ENCODE measurements at places on chromosomes 16 and 17.
A peak's percentile ranks its signal among the peaks of the same experiment; 100 is the strongest.

DNA sequence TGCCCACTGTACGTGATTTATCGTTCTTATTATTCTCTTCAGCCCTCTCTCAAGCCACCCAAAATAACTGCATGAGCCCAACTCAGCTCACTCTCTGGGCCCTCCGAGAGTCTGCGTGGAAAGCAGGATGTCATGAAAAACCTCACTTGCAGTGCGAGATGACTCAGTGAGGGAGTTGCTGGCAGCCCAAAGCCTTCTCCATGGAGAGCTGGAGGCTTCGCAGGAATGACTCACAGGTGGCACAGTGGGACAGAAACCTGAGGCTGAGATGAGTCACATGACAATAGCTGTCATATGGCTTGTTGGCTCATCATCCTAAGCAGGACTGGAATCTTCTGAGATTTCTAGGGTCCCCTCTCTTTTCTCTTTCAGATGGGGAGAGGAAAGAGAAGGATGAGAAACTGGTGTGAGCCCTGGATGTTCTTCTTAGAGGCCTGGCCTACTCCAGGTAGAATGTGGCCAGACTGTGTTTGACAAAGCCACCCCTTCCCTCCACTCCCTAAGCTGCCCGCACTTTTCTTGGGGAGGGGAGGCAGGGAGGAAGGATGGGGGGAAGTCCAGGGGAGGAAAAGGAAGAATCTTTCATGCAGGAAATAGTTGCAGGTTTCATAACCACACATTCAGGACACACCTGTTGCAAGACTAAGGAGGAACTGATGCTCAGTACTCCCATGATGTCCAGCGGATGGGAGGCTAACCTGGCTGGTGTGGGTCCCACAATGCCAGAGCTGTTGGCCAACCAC, 160.6 kb upstream of the RPL38 start:
- DNase-seq, result peak; percentile 79

DNA sequence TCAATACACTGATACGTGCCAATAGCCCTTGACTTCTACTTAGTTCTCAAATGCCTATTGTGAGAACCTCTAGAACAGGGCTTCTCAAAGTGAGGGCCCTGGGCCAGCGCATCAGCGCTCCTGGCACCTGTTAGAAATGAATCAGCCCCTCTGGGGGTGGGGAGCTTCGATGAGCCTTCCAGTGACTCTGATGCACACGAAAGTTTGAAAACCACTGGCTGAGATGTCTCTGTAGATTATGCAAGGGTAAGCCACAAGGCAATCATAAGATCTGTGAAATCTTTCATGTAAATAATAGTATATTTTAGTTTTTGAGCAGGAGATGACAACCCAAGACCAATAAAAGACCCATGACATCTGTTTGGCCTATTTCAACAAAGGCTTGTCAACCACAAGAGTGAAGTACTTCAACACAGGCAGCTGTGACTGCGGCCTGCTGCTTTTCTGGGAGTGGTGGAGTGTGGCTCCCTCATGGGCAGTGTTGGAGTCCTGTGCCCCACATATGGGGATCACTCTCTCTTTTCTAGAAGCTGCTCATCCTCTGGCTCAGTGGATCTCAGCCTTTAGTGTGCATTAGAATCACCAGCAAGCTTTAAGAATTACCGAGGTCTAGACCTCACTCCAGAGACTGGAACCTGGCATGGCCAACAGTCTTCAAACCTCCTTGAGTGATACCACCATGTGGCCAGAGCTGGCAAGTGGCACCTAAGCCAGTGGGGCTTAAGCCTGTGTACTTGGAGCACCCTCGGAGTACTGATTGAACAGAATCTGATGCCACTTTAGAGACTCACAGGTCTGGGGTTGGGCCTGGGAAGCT, 5.8 kb downstream of the MTHFSD start:
- no peak for DNase-seq

DNA sequence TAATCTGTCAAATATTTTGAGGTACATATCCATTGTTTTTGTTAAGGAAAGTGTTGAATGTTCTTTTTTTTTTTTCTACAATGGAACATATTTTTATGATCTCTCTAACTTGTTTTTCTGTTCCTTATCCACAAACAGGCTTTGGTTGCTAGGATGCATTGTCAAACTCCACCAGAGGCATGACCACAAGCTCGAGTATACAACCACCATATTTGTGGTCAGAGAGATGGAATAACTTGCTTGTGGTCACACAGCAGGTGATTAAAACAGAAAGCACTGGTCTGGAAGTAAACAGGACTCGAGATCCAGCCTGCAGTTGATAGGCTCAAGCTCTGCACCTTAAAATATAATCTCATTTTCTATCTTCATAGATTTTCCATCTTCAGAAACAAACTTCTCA, 105.8 kb upstream of the ADAMTS18 start:
- peak; percentile 84 for DNase-seq

GRCh38 chr16:84239909-84240308, at the start of gene KCNG4:
TSS of gene KCNG4 (minus strand) at chr16:84240012. CDS start at chr16:84237485, 2,527 bp downstream.
- peak; percentile 46 for DNase-seq

GRCh38 chr17:37884516-37884915, 39.7 kb upstream of the TBC1D3K start:
- no peak for DNase-seq

GRCh38 chr17:81683208-81683583, 401 bp downstream of the ARL16 start:
- DNase-seq, result no peak

- no peak for DNase-seq
Observed at GRCh38 chr16:6949240-6949639, 383.4 kb upstream of the RBFOX1 start.

DNA sequence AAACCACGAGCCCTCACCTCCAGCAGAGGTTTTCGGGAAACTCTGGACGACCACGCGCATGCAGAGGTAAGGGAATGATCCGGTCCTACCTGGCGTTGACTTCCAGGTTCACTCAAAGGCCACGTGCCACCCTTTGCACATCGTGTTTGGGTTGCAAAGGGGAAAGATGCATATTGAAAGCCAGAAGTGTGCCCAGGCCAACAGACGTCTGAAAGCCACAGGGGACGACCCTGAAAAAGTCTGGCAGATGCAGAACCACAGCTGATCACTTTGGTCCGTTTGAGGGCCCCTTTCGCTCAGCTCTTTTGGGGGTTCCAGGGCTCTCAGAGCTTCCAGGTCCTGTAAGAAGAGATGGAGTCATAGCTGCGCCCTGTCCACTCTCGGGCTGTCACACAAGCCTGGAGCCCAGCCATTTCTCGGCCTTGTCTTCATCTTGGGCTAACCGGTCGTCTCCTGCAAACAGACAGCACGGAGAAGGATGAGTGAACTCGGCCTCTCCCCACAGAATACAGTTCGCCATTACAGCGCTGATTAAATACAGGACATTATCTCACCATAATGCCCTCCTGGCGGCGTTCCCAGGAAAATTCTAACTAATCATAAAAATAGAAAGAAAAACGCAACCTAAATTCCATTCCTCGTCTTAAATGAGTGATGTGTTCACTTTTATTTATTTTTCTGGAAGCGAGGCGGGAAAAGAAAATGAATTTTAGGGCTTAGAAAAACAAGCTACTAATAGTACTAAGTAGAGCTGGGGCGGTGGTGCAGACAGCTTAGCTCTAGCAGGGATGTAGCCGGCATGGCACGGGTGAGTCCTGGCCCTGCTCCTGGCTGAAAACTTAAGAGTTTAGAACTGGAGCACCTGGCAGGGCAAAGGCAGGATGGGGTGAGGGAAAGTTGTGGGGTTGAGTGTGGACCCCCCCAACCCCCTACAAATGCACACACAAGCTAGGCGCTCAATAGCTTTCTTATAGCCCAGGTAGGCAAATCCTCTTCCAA, 45.5 kb upstream of the ZFHX3 start:
- peak; percentile 52 for DNase-seq

DNA sequence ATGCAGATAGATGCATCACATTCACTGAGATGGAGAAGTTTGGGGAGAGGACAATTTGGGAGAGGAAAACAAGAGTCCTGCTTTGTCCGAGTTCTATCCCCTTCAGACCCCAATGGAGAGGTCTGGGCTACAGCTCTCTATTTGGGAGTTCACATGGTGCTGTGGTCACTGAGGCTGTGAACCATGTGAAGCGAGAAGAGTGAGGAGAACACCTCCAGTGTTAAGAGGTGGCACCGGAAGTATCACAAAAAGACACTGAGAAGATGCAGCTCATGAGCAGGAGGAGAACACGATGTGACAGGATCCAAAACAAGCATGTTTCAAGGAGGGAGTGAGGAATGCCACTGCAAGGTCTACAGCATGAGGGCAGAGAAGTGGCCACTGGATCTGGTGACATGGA, 39.7 kb downstream of the PIK3R5 start:
- DNase-seq, result no peak

DNA sequence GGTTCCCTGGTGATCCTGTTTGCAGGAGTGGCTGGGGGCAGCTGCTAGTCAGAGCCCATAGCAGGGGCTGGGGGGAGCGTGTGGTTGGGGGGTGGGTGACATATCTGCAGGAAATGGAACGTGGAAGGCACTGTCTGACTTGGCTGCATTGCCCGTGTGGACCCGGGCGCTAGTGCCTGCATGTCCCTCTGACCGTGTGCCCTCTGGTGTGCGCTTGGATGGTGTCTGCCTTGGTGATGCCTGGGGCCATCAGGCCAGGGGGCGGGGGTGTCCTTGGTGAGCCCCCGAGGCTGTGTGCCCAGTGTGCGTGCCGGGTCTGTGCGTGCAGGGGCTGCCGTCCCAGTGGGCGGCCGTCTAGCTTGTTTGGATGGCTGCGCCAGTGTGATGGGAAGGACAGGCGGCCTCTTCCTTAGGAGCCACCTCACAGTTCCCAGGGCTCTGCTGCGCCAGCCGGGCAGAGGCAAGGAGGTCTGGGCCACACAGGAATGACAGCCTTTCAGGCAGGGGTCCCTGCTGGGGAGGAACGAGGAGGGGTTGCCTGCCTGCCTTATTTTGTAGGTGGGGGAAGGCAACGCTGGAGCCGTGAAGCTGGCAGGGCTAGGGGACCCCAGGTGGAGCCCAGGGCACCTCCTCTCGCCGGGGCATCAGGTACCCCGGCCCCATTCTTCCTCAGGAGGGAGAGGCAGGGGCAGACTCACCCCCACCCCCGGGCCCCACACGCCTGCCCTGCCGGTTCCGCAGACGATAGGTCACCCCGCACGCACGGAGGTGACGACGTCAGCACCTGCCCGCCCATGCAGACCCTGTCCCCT, 693 bp downstream of the NDRG4 start:
- DNase-seq, result no peak

DNA sequence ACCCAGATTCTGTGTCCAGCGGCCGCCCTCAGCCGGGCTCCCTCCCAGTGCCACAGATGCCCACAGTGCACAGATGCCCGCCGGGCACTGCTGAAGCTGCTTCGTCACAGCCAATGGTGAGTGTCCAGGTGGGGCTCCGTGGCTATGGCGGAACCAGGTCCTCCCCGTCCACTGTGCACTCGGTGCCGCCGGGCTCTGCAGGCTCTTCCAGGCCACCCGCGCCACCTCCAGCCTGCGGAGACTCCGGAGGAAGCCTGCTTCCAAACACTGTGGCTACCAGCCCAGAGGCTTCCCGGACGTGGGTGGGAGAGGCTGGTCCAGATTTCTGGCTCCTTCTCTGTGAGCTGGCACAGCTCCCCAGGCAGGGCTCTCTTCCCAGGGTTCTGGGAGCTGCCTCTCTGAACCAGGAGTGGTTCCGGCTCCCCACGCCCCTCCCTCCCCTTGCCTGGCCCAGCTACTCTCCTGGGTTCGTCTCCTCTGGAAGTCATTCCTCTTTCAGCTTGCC, 2.8 kb upstream of the PYCR1 start:
- DNase-seq, result peak; percentile 43

GRCh38 chr17:40496634-40497420, 4.6 kb downstream of the TNS4 start:
- DNase-seq, result no peak

DNA sequence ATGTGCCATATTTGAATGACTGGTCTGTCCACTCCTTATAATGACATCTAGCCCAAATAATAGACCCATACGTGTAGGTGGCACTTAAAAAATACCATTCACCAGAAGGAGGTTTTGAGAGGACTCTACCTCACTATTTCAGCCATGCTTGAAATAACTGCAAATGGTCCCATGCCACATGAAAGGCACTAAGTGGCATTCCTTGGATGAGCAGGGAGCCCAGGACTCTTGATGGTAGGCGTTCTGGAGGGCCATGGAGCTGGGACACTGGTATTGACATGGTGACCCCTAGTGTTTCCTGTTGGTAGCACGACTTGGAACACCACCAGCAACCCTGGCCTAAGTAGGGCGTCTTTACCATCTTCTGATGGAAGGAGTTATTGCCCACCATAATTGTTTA, 148.7 kb upstream of the ZFHX3 start:
- peak; percentile 54 for DNase-seq

DNA sequence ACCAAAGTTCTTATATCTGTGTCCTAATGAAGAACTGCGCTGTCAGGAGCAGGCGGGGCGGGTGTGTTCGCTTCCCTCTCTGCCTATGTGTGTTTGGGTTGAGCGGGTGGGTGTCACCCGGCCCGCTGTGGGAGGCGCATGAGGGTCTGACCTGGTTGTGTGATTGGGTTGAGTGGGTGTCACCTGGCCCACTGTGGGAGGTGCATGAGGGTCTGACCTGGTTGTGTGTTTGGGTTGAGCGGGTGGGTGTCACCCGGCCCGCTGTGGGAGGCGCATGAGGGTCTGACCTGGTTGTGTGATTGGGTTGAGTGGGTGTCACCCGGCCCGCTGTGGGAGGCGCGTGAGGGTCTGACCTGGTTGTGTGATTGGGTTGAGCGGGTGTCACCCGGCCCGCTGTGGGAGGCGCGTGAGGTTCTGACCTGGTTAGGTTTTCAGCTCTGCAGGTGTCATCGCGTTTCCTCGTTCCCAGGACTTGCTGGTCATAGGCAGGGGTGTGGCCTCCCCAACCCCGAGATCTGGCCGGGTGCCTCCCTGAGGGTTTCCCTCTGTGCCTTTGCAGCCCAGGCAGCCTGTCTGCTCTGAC, 69.6 kb upstream of the ZNF750 start:
- no peak for DNase-seq

DNA sequence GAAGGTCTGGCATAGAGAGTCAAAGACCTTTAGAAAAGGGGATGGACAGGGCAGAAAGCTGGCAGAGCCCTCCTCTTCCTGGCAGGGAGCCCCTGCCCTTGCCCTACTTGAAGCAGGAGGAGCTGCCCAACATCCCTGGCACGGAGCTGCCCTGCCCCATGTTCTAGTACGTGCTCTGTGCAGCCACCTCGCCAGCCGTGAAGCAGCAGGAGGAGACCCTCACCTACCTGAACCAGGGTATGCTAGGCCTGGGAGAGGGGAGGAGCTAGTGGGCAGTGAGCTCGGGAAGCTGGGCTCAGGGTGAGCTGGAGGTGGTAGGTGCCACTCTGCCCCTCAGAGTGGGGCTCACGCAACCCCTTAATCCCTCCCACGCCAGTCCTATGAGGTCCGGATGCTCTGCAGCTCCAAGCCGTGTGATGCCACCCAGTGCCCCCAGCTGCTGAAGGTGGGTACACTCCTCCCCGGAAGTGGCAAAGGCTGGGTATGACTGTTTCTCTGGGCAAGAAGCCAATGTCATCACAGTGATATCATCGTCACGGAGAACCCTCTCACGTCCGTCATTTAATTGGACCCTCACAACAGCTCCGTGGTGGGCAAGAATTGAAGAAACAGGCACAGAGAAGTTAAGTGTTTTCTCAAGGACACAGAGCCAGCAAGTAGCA, 12.7 kb upstream of the STAC2 start:
- no peak for DNase-seq

DNA sequence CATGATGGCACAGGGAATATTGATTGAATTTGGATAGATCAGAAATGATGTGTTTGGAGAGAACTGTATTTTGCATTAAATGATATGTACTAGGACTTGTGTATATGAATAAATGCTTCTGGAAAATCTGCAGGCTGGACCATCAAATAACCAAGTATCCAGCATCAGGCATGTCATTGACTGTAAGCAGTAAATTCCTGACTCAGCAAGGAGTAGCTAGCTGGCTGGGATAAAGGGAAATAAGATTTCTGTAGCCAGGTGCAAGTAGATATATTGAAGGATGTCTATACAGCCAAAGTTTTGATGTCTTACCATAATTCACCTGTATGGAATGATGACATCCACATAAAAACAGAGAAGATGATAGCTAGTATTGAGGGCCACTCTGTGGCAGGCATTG, 809.6 kb downstream of the CDH11 start:
- no peak for DNase-seq
